ENCODE measurements at places on chromosomes 13 and 19.
A peak's percentile ranks its signal among the peaks of the same experiment; 100 is the strongest.

DNA sequence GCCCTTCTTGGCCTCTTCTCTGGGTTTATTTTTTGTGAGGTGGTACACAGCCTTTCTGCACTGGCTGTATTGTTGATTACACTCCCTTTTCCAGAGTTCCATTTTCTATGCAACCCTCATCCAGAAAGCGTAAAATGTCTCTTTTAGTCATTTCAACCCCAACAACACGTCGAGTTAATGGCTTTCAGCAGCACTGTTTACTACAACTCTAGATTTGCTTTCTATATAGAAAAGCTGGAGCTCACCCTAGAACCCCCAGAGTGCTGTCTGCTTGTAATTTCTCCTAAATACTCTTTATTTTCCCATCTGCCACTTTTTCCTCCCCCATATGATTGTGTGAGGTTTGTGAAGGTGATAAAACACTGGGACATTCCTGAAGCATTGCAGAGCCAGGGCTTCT is 148.9 kb upstream of the TMTC4 start:
- DNase-seq: no peak

DNA sequence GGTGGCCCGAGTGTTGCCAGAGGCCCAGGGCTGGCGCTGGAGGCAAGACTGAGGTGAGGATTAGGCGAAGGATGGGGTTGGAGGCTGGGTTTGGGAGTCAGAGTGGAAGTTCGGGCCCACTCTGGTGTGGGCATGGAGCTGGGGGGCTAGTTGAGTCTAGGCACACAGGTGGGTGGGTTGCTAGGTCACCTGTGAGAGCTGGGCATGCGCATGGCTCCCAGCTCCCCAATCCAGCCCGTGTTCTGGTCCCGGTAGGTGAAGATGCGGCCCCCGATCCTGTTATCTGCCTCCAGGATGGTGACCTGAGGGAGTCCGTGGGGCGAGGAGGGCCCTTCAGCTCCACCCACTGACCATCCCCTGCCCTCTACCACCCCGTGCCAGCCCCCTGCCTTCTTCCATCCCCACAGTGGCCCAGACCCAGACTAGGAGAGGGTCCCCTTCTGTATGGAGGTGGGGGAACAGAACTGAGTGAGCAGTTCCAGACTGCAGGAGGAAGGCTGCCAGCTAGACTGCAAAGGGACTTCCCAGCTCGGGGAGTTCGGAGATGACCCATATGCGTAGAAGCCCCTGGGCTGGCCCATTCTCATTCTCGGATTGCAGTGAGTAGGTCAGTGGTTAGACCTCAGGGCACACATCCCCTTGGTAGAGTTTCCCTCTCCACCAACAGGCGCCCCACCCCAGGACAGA is 1.7 kb downstream of the IL4I1 start:
- DNase-seq: peak; percentile 49

DNA sequence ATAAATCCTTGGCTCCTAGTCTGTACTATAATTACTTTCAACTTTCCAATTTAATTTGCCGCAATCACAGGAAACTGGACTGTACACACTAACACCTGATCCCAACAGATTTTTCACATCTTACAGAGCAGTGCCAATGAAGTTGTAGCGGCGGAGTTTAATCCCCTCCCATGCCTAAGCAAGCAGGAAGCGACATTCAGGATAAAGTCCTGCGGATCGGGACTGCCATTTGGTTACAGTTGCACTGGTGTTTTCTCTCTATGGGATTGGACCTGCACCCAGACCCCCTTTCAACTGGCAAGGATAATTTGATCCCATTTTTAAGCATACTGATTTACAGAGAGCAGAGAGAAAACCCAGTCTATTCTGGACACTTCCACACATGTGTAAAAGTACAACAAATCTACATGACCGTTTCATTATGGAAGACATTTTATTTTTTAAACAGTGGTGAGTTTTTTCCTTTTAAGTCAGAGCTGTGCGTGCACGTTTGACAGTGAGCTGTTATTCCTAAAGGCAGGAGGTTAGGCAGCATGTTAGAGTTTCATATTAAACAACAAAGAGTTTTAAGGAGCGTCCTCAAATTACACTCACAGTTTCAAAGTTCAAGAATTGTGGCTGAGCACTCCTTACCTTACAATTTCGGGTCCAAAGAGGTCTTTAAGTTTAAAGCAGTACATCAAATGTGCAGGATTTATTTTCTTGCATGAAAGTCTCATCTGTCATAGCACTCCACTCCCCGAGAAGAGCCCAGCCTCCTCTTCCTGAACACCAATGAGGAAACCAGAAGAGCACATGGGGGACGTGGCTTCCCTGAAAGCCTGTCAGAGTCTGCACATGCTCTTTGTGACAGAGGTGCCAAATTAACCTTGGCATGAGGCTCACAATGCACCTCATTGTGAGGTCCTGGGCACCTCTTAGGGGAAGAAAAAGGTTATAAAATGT is 141.6 kb upstream of the RFC3 start:
- no peak for DNase-seq

- no peak for DNase-seq
These were observed 7.2 kb upstream of the ZNF611 start for GRCh38 chr19:52741951-52742485.

- no peak for DNase-seq
These were observed 10.0 kb upstream of the CACNG6 start for GRCh38 chr19:53981376-53981951.

DNA sequence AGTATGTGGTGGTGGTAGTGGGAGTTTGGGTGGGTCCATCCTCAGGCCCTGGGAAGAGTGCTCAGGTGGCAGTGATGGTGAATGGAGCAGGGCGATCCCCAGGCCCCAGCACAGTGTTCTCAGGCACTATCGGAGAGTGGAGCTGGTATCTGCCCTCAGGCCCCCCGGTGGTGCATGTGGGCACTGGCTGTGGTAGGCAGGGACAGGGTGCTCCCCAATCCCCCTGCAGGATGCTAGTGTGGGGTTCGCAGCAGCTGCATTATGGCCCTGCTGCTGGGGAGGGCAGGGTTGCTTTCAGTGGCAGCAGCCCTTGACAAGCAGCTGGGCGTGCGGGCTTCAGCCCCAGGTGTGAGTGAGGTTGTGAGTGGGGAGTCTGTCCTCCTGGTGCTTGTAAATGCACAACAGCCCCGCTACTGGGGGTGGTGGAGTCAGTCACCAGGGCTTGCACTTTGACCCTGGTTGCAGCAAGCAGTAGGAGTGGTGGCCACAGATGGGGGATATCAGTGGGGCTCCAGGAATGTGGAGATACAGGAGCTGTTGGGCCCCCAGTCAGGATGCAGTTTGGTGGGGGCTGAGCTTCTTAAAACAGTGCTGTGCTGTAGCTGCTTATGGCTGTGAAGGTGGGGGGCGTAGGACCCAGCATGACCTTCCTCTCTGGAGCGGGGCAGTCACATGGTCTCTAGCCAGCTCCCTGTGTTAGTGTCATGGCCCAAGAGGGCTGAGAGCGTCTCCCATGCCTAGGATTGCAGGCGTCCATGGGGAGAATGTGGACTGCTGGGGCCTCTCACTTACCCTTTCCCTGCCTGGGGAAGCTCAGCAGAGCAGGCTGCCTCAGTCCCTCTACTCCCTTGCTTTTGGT is 38.7 kb upstream of the ARHGEF7 start:
- no peak for DNase-seq

- DNase-seq: no peak
These were observed 156.3 kb downstream of the SLITRK5 start for GRCh38 chr13:87827479-87827878.

DNA sequence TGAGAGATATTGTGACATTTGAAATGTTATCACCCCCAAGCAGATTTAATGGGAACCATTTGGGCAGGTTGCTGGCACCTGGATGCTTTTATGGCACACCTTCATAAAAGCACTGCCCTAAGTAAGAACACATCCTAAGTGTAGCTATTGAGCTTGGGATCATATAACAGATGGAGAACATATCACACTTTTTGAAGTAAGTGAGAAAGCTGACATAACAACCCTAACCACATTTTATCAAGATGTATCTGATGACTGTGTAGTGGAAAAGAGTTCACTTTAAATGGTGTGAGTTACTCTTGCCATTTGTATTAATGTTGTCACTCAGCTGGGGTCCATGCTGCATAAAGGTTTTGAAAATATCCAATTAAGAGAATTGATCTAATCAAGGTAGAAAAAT is 287.9 kb downstream of the DCLK1 start:
- DNase-seq: no peak

DNA sequence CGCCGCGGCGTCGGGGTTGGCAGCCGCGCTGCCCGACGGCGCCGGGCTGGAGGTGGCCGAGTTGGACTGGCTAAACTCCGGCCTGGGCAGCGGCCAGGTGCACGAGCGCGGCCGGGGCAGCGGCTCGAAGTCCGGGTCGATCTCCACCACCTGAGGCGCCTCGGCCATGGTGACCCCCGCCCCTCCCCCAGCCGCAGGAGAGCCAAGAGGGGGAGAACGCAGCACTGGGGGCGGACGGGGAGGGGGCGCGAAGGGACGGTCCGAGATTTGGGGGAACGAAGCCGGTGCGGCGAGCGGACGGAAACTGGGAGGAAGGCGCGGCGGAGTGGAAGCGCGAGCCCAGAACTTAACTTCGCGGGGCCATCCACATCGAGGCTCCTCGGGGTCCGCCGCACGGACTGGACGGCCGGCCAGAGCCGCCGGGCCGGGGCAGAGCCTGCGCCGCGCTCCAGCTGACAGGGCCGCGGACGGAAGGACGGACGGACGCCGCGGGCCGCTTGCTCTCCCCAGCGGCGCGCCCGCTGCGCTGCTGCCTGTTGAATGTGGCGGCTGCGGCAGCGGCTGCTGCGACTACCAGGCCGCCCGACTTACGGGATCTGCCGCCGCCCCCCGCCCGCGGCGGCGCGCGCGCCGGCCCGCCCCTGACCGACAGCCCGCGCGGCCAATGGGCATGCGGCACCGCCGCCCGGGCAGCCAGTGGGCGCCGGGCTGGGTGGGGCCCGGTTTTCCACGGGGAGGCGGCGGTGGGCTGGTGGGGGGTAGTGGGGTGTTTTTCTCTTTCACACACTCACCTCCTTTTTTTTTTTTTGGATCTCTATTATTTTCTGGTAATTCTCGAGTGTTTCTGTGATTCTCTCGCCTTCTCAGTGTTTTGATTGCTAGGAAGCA is at the start of gene FOXO1:
TSS of gene FOXO1 (minus strand) at position 597 of the 888 bp plus-strand sequence. CDS start at position 168, 429 bp downstream.
- peak; percentile 78 for DNase-seq

- no peak for DNase-seq
These were observed 318.3 kb downstream of the FOXO1 start for GRCh38 chr13:40348096-40348679.

DNA sequence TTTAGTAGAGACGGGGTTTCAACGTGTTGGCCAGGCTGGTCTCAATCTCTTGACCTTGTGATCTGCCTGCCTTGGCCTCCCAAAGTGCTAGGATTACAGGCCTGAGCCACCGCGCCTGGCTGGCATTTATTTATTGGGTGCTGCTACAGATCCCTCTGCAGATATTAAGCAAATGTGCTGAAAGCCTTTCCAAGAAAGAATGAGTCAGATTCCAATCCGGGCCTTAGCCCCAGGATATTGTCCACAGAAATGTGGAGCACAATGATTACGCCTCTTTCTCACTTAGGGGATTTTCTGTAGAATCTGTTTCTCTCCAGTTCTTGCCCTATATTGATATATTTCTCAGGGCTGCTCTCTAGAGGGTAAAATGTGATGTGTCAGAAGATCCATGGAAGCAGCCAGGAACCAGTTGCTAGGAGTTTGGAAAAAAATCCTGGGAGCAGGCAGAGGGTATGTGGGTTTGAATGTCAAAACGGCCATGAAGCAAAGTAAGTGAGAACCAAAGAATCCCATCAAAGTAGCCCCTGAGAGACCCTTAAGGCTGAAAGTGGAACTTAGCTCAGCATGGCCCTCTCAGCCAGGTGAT is 24.8 kb upstream of the IGFL4 start:
- DNase-seq: no peak

GRCh38 chr19:12789904-12790619 is 1.2 kb upstream of the JUNB start:
- peak; percentile 97 for DNase-seq

GRCh38 chr19:1486720-1487575 is 3.2 kb downstream of the PCSK4 start:
- no peak for DNase-seq

- DNase-seq: no peak
These were observed 19.1 kb upstream of the ZNF835 start for GRCh38 chr19:56690670-56691069.

GRCh38 chr13:27953676-27954405 is 15.3 kb downstream of the CDX2 start:
- DNase-seq: peak; percentile 73

- DNase-seq: no peak
These were observed 10.2 kb upstream of the OR10H5 start for GRCh38 chr19:15776991-15777970.

GRCh38 chr13:85278851-85279250 is 520.4 kb downstream of the SLITRK6 start:
- no peak for DNase-seq

DNA sequence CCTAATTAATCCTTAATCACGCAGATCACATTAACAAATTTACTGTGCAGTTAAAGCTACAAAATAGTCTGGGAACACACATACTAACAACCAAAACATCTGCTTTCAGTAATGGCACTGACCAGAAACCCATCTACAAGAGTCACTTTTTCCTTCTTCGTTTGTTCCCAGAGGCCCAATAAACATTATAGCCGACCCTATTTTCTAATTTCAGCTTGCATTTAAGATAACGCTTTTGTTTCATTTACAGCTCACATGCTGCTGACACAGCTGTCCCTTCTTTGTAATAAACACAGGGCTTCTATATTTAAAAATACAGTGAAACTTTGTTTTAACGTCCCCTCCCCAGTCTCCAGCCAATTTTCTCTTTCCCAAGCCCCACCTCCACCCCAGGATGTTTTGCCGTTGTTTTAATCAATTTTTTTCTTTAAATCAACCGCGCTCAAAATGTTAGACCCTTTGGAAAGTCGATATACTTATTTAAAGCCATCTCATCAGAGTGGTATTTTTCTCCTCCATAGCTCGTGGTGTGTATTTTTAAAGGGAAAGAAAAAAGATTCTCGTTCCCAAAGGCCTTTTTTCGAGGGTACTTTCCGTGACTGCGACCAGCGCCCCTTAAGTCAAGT is 1.7 kb upstream of the WBP4 start:
- no peak for DNase-seq

DNA sequence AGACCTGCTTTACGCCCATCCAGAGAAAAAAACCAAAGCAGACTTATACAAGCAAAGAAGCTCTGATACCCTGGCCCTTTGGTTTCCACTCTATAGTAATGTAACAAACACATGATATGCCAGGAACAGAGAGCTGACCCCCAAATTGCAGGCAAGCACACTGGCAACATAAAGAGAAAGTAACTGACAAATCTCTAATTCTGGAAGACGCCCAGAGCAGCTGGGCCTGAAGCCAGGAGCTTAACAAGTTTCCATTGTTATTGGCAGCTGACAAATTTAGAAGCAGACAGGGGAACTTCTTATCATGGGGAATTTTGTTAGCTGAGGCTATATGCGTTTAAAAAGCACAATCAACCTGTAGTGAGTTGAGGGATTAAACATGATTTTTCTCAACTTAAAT is 158.0 kb downstream of the DLEU7 start:
- DNase-seq: no peak

- DNase-seq: no peak
These were observed 2689.7 kb downstream of the PCDH9 start for GRCh38 chr13:64540468-64540867.

DNA sequence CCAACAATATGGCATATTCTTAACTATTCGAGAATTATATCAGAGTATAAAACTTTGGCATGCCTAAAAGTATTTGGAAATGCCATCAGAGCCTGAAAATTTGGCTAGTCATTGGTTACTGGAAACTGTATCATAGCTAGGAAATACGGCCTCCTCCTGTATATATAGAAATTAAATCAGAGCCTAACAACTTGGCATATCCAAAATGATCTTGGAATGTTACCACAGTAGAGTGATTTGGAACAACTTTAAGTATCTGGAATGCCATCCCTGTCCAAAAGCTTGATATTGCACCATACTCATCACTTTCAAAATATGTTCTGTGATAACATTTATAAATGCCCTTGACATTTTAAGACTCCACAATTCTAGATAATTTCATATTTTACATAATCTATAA is 335.8 kb downstream of the SLITRK1 start:
- DNase-seq: no peak

All from stimulated activated CD8-positive, alpha-beta memory T cell treated with anti-CD3 and anti-CD28 coated beads, Interleukin-2, amount 100 ng/mL, for 48 hours (primary cell).